Mesothelial cell of epicardium (in vitro differentiated cells): ENCODE measurements at places on chromosomes 2 and 18.

DNA sequence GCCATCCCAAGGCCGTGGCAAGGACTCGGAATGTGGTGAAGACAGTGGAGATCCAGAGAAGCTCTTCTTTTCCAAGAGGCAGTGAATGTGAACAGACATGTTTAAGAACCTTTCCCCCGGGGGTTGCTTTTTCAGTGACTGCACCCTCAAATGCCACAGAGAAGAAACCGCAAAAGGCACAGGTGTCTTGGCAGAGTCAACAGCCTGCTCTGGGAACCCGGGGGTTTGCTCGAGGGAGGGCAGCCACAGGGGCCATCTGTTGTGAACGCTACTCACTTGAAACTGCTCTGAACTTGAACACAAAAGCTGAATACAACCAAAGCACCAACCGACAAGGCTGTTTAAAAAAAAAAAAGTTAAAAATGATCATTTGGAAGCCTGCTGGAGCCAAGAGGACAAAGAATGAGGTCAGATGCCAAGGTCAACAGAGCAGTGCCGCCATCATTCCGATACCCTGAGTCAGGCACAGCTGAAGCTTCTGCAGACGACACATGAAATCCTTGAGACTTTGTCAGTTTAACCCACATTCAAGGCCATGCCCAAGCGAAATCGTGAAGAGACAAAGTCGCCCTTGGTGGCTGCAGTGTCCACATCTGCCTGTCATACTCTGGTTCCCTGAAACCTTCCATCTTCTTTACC, 47.4 kb downstream of the PSMG2 start:
- no peak for DNase-seq

GRCh38 chr2:47811668-47812067, 28.7 kb downstream of the MSH6 start:
- no peak for DNase-seq

DNA sequence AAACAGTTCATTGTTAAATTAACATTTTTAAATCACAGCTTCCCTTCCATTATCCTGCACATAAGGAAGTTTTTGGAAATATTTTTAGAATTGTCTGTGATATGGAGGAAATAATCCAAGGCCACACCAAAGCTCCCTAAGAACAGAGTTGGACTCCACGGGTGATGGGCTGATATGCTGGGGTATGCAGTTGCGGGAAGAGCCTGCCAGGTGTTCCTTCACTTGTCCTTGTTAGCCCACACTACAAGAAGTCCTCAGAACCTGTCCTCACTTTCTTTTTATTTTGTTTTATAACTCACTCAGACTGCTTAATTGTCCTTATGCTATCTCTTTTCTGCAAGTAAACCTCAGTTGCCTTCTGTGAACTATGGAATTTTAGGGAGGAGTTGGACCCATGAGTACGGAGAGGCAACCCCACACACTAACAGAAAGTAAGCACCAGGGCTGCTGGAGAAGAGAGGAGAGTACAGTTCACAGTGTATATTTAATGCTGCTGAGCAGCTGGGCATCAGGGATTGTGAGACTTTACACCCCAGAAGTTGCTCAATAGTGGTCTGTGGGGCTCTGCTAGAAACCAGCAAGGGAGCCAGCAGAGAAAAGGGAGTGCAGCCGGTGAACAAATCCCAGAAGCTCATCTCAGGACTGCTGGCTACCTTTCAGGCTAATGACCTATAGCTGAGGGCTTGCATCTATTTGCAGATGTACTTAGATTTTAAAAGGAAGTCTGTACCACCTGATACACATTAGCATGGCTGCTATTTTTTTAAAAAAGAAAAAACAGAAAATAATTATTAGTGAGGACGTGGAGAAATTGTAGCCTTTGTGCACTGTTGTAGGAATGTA, 280.1 kb upstream of the STON1 start:
- no peak for DNase-seq

DNA sequence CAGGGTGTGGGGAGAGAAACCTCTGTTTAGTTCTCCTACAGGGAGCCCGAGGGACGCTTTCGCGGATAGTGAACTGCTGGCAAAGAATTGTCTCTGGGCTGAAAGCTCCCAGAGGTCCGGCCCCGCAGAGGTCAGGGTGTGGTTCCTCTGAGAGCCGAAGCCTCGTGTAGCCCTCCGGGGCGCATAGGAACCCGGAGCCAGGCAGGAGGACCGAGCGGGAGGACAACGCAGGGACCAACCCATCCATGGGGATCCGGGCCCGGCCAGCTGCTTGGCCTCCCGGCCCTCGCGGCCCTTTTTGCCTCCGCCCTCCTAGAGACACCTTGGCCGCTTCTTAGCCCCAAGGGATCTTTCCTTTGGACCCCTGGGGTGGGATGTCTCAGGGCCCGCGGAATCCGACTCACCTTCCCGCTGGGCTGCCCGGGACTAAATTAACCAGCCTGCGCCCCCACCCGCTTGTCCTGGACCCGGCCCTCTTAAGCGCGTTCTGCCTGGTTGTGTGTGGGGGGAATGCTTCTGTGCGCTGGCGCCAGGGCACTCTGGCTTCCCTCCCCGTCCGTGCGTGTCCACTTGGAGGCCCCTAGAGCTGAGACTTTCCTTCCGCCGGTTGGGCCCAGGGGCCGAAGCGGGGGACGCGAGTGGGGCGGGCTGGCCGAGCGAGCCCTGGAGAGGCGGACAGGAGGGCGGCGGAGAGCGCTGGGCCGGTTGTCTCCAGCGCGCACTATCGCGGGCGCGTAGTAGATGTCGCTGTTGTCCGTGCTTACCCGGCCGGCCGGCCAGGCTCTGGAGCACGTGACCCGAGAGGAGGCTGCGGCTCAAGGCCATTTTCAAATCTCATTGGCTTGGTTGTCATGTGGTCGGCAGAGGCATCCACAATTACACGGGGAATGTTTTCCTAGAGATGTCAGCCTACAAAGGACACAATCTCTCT, at the start of gene HOXD10:
TSS of gene HOXD10 (plus strand) at position 896 of the 931 bp plus-strand sequence. CDS start 56 bp downstream, outside the sequence.
- no peak for DNase-seq

DNA sequence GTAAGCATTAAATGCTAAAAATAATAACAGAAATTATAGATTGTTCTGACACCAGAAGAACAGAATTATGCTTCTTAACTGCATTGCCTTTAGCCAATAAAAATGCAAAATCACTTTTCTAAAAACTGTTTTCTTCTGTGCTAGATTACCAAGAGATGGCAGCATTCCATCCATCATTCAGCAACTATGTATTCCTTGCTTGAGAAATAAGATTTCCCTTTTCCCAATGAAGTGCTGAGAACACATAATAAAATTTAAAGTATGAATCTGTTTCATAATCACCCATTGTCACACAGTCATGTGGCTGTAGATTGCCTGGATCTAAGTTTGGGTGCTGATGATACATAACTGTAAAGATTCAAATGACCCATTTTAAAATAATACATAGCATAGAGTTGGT, 504.2 kb downstream of the TDRD15 start:
- no peak for DNase-seq

DNA sequence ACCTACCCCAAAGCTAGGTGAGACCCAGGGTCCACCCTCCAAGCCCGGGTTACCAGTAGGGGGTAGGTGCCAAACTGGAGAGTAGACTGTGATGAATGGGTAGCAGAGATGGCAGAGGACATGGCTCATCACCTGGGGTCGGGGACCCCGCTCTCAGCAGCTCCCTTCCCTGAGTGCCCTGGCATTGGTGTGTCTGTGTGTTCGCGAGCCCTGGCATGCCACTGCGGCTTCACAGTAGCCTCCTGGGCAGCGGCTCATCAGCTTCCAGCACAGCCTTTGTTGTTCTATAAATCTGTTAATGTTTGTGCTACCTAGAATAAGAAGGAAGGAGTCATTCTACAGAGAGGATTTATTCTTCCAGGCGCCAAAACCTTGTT, 62.6 kb upstream of the ALPP start:
- no peak for DNase-seq

DNA sequence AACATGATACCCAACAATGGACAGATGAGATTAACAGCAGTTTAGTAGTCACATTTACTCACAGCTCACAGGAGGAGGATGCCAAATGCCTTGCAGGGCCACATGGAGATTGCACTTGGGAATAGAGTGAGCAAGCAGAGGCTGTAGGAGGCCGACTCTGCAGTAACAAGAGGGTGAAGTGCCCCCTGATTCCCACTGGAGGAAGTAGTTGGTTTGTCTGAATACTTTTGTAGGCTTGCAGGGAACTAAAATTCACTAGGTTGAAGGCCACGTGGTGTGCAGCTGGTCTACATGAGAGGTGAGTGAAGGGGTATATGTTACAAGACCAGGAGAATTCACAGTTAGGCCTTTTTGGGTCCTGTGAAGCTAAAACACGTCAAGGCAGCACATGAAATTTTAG, 419.3 kb upstream of the TNP1 start:
- DNase-seq, result no peak

DNA sequence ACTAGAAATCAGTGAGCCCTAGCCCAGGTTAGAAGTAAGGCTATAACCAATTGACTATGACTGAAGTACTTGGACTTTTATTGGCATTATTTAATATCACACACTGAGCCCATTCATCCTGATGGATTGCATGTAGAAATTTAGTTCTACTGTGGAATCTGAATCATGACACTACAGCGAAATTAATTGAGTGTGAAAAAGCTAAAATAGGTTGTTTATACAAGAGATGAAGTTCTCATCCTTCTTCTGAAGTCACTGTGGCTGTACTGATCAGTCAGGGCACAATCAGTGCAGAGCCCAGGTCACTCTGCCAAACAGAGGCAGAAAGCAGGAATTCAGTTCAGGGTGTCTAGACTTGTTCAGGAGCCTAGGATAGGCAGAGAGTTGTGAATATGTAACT, 158.9 kb downstream of the BABAM2 start:
- no peak for DNase-seq

DNA sequence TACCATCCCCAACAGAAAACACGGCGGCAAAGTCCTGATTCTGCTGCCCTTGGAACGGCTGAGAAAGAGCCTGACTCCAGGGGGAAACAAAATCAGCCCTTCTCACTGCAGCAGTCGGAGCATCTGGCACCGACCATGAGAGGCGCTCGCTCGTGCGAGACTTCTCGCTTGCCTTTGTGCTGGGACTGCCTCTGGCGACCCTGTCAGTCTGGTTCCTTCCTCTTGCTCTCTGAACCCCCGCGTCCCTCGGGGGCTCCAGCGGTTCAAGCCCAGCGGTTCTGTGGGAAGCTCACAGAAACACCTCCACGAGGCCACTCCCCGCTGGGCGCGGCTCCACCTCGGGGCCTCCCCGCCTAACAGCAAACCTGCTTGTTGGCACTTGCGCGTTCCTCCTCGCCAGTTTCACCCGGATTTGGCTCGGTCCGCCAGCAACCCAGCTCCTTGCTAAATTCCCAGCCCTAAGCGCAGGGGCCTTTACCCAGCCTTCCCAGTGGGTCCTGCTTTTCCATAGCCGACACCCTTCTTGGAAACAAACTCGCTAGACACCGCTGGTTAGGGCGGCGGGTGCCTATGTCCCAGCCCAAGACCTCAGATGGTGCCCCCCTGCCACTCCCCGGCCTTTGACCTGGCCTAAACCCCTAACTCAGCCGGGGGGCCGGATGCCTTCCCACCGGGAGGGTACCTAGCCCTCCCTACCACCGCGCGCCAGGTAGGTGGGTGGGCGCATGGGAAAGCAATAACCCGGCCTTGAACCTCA, 2.2 kb downstream of the RND3 start:
- peak; percentile 57 for DNase-seq

DNA sequence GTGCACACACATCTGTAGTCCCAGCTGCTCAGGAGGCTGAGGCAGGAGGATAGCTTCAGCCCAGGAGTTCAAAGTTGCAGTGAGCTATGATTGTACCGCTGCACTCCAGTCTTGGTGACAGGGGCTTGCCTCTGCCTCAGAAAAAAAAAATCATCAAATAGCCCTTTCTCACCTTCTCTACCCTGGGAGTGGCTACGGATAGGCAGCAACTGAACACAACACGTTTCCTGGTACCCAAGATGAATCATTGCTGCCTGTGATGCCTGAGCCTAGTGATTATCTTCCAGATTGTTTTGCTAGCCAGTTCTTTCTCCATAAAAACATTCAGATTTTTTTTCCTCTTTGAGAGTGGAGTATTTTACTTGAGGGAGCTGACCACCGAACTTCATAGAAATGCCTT, 13.5 kb downstream of the INPP4A start:
- no peak for DNase-seq

GRCh38 chr2:108403494-108403893, 25.7 kb downstream of the SULT1C4 start:
- no peak for DNase-seq

DNA sequence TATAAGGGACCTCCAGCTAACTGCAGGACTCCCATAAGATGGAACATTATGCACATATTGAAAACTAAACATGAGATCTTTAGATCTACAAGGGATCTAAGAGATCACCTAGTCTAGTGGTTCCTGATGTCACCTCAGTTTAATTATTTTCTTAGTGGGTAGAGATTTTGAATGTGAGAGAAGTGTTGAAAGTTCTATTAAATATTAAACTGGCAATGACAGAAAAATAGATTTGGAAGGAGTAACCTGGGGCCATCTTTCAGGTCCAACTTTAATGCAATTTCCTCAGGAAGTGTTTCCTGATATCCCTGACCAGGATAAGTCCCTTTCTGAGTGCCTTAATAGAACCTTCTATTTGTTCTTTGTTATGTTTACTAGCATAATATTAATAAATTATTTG, 29.1 kb upstream of the CPS1 start:
- no peak for DNase-seq

- DNase-seq, result peak; percentile 48
These were observed 125.4 kb upstream of the RNF152 start for GRCh38 chr18:62018034-62018758.

DNA sequence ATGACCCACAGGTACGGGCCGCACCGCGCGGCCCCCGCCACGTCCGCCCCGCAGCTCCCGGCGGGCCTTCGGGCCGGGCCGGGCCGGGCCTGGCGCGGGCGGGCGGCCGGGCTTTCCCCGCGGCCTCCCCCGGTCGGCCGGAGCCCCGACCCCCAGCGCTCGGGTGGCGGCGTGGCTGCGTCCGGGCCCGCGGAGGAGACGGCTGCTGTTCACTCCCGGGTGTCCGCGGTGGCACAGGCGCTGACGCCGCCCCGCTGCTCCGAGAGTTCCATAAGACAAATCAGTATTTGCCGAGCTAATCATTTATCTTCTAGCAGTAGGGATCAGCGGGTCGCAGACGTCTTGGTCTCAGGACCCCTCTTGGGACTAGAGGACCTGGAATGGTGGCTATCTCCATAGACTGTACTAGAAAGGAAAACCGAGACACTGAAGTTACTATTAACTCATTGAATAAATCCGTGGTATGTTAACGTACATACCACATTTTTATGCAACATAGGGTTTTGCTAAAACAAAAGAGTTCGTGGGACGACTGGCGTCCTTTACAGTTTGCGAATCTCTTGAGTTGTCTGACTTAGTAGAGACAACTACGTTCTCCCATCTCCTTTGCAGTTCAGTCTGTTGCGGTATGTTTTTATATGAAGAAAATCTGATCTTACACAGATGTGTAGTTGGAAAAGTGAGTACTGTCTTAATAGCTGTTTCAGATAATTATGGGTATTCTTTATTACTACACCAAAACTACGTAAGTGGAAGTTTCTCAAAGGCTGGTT, 500 bp downstream of the LIMS1 start:
- DNase-seq, result peak; percentile 24
